ENCODE measurements at places on chromosomes 5 and 9.

DNA sequence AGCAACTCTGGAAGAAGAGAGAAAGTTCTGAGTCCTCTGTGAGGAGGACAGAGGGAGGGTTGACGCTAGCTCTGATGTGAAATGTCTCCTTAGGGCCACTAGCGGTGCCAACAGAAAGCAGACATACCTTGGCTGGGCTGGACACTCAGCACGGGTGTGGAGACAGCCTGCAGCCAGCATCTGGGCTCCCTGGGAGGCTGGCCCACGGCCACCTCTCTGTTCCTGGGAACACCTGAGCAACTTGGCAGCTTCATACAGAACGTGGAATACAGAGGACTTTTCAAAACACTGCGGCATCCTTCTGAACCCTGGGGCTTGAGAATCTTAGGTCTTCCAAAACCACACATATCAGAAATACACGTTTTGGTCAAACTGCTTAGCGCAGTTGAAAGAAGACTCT is 269.1 kb downstream of the FSTL4 start:
- DNase-seq, result no peak

GRCh38 chr9:20551236-20551635 is 71.1 kb downstream of the MLLT3 start:
- DNase-seq, result no peak

DNA sequence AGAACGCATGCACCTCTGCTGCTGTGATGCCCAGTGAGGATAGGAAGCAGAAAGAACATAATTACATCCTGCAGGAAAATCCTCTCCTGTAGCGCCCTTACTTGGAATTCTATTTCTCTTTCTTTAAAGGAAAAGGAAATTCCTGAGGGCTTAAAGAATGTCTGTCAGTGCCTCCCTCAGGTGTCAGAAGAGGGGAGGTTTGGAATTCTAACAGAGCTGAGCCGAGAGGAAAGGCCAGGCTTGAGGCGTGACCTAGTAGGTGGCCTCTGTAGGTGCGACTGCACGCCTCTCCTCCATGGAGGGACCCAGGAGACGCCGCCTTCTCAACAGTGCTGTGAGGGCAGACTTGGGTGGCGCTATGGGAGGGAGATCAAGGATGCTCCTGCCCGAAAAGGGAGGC is 55.9 kb upstream of the ERCC6L2 start:
- no peak for DNase-seq

DNA sequence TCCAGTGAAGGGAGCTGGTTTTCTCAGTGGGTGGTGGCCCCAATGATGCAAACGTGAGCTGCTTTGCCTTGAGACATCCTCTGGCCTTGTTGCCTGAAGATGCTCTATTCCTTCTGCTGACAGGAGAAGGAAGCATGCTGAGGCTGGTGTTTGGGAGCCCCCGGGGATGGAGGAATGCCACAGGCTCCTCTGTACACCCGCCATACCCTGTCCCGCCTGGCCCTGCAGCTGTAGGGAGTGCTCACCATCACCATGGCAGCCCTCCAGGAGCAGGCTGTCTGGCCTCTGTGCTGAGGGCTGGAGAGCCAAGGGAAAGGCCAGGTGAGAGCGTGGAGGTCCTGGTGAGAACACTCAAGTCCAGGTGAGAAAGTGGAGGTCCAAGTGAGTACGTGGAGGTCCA is 134.4 kb downstream of the MRPL36 start:
- no peak for DNase-seq

DNA sequence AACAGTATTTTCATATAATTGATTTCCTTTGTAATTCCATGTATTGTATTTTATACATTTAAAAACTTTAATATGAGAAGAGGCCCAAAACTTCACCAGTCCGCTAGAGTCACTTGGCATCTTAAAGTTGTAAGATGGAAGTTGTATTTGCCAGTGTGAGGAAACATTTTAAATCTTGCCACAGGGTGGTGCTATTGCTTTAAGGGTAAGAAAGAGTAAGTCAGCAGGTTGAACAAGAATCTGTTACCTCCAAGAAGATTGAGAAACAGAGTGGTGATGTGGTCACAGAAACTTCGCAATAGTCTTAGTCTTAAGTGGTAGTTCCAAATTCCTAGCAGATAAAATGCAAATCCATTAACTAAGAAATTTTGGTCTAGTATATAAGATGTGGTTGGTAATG is 39.8 kb upstream of the RANBP6 start:
- DNase-seq, result peak; percentile 59

DNA sequence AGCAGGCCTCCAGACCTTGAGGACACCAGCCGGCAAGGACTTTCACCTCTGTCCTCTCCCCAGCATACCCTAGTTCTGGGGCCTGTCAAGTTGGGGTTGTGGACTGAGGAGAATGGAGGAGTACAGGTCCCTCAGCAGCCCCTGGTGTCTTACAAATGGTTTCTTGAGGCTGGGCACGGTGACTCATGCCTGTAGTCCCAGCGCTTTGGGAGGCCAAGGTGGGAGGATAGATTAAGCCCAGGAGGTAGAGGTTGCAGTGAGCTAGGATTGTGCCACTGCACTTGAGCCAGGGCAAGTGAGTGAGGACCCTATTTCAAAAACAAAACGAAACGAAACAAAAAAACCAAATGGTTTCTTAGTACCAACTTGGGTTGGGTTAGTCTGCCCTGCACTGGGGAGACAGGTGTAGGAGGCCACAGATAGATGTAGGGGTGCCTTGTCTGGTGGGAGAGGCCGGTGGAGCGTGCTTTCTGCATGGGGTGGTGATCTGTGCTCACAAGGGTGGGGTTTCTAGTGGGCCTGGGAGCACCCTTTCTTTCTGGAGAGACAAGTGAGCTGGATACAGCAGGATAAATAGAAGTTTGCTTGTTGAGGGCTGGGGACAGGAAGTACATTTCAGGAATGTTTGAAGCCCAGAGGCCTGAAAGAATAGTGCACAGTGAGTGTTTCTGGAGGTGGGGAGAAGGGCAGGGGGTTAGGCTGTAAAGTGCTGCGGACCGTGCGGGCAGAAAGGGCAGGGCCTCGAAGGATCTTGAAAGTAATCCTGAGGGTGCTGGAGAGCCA is 37.7 kb upstream of the PSD2 start:
- no peak for DNase-seq

GRCh38 chr9:124259158-124259808 is 1.5 kb downstream of the NEK6 start:
- peak; percentile 50 for DNase-seq

- no peak for DNase-seq
These were observed 521.2 kb downstream of the IRX1 start for GRCh38 chr5:4116834-4117233.

GRCh38 chr5:20555034-20555433 is 567.0 kb upstream of the CDH18 start:
- no peak for DNase-seq

DNA sequence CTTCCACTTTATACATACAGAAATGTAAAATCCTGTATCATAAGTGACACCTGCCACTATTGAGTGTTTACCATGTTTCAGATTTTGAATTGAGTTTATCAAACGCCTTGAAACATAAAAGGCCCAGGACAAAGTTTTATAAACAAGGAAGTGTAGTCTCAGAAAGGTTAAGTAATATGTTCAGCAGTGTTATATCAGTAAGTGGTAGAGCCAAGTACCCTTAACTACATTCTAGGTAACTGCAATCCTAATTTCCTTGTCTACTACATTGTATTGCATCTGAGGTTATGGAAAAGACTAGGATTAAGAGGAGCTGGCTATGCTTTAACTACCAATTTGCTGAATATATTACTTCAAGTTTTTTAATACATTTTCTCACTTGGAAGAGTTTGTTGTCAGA is 641.6 kb downstream of the LRRC70 start:
- no peak for DNase-seq

- DNase-seq, result no peak
These were observed 1.3 kb upstream of the LPCAT1 start for GRCh38 chr5:1524799-1525623.

DNA sequence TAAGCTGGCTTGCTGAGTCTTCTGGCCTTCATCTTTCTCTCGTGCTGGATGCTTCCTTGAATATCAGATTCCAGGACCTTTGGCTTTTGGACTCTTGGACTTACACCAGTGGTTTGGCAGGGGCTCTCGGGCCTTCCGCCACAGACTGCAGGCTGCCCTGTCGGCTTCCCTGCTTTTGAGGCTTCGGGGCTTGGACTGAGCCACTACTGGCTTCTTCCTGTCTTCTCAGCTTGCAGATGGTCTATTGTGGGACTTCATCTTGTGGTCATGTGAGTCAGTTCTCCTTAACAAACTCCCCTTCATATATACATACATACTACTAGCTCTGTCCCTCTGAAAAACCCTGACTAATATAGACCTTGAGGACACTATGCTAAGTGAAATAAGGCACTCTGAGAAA is 78.3 kb upstream of the SSBP2 start:
- no peak for DNase-seq

- no peak for DNase-seq
These were observed 2.3 kb downstream of the IFNB1 start for GRCh38 chr9:21075484-21075883.

GRCh38 chr5:65734921-65735320 is 12.9 kb downstream of the NLN start:
- DNase-seq, result no peak

DNA sequence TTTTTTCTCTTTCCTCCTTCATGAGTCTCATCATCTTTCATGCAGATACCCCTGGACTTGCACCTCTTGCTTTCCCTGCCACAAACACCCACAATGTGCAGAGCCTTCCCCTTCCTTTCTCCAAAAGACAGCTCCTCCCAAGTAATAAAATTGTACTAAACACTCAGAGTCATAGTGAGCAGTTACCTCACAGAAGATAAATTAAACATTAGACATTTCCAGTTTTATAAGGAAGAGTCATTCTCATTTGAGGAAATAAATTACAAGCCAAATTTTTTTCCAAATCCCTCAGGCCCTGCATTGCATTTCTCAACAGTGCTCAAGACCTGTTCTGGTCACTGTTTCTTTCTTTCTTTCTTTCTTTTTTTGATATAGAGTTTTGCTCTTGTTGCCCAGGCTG is 131.5 kb downstream of the ATPSCKMT start:
- DNase-seq, result no peak

DNA sequence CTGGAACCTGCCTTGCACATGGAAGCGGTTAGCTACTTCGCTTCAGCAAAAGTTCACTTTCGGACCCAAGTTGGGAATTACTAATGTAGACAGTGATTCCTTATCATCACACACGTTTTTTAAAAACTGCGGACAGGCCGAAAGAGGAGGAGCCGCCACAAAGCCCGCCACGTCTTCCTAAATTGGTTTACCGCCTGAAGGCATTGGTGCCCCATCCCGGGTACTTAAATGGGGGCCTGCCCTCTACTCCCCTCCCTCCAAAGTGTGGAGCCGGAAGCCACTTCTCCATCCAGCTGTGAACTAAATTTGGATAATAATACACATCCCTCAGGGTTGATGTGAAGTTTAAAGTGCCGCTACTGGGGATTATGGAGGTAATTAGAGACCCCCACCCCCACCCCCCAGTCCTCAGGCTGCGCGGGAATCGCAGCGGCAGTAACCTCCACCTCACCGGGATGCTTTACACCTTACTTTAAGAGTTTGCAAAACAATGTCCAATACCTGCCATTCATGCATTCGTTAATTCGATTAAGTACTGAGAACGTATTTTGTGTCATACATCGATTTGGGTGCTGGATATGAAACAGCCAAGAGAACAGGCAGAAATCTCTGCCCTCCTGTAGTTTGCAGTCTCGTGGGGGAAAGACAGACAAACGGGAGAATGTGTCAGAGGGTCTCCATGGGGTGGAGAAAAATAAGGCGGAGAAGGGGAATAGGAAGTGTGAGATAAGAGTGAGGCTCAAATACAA is 937 bp upstream of the MACROH2A1 start:
- DNase-seq, result no peak
